ENCODE measurements at places on chromosomes 2 and 18.

DNA sequence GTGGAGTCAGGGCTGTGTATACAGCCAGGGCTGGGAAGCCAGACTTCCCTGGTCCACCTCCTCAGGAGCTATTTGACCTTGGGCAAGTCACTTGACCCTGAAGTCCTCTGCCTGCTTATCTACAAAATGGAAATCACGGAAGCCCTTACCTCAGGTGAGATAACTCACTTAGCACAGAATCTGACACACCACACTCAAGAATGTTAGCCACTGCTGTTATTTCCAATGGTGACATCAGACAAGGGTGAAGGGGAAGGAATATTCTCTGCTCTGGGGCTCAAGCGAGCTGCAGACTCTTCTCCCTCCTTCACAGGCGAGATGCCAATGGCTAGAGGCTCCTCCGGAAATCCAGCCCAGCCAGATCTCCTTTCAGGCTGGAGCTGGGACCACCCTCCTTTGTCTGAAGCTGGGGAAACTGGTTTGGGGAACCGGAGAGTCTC is 189.6 kb downstream of the HAUS1 start:
- DNase-seq, result no peak

DNA sequence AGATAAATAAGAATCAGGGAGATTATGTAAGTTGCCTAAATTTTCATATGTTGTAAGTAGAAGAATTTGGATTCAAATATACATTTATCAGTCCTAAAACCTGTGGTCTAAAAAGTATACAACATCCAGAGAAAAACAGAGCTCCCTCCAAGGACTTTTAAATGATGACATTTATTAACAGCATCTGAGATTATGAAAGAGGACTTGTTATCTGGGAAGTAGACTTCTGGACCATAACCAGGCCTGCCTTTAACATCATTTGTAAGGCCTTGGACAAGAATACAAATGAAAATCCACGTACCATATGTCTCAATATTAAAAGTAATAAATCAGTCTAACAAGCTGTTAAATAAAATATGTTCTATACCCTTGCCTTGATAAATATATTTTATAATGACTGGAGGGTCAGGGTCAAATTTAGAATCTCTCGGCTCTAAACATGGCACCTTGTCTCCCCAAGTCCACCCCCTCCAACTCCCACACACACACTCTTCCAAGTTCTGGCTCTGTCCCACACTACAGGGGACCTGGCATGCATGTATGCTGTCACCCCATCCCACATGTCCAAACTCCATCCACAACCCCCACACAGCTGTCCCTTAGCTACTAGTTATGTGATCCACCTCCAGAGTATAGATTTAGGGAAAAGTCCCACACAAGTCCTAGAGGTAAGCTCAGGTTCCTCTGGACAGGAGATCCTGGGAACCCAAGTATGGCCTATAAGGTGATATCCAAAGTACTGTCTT is 382.6 kb downstream of the CDH2 start:
- DNase-seq, result no peak

DNA sequence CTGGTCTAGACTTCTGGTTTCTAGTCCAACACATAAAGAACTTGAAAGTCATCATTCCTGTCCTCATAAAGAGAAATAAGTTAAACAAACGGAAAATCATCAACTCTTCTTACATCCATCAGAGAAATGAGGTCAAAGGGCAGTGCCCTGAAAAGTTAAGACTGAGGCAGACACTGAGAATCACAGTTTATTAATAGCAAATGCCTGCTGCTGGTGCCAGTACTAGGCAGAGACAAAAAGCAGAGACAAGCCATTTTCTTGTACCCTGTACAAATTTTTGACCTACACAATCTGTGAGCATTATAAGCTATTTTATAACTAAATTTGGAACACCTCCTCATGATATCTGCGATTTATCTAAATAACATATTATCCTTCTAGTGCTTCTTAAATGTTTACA is 36.8 kb downstream of the ATF2 start:
- DNase-seq, result no peak

DNA sequence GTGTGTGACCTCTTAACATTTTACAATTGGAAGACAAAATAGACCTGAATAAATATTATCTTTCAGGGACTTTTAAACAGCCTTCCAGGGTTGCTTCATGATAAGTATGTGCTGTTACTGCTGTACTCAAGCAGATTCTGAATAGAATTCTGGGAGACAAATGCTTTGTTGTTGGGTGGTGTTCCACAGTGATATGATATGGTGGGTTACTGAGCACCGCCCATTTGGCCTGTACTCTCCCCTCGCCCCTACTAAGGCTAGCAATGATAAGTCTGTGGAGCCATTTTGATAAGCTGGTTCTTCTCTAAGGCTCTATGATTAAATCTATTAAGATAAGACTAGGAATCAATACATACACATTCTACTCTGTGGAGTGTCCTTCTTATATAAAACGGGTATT is 89.8 kb upstream of the ITGA4 start:
- no peak for DNase-seq

- DNase-seq, result no peak
Measured at GRCh38 chr2:121635371-121635770, 13.9 kb downstream of the CLASP1 start.
